ENCODE measurements at places on chromosomes 16 and 17. TPM values are rescaled to one million over a fixed set of nuclear protein-coding genes. Genes with fewer than 3 reads are reported as not detected.

The TP53TG3C gene
- total RNA-seq, result not detected

The FXR2 gene
- total RNA-seq, result 7.8 TPM

DNA sequence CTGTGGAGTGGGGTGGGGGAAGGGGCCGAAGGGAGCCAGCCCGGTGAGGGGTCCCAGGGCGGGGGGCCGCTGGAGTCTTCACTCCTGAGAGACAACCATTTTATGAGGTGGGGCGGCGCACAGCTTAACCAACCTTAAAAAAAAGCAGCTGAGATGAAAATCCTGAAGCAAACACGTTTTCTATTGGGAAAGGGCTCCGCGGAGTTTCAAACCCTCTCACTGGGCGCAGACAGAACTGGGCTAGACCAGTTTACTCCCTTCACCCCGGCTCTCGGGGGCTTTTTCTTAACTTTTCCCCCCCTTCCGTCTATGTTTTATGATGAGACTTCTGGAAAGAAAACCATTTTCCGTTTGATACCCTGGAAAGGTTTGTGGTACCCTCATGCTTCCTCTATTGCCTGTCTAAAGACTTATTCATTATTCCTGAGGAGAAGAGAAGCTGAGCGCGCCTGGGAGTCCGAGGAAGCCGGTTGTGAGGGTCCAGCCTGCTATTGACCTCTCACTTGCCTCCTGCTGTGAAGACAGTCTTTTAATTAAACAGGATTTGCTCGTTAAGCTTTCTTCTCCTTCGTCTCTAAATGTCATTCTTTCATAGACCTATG is 482 bp upstream of the SSH2 start:
- no peak for DNase-seq

DNA sequence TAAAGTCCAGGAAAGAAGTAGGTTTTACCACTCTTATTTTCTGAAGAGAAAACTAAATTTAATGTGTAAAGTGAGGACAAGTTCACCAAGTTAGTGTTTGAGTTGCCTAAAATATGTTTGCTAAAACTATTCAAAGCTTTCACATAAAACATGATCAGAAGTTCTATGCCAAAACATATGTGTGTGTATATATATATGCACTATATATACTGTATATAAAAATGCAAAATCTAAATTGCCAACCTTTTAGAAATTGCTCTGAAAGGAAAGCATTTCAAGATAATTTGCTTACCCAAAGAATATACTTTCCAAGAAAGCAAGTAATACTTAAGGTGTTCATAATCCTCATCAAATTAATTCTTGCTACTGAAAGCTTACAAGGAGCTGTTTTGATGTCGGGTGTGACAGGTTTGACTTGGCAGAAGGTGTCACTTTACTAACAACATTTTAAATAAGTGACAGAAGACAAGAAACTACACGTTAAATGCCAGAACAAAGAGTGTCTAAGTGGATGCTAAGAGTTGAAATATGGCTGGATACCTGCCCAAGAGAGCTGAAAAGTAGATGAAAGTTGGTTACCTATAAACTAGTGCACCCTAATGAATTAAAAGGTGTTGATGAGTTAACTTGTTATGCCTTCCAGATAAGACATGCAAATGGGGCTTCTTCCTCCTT is 32.3 kb upstream of the STH start:
- DNase-seq, result no peak

DNA sequence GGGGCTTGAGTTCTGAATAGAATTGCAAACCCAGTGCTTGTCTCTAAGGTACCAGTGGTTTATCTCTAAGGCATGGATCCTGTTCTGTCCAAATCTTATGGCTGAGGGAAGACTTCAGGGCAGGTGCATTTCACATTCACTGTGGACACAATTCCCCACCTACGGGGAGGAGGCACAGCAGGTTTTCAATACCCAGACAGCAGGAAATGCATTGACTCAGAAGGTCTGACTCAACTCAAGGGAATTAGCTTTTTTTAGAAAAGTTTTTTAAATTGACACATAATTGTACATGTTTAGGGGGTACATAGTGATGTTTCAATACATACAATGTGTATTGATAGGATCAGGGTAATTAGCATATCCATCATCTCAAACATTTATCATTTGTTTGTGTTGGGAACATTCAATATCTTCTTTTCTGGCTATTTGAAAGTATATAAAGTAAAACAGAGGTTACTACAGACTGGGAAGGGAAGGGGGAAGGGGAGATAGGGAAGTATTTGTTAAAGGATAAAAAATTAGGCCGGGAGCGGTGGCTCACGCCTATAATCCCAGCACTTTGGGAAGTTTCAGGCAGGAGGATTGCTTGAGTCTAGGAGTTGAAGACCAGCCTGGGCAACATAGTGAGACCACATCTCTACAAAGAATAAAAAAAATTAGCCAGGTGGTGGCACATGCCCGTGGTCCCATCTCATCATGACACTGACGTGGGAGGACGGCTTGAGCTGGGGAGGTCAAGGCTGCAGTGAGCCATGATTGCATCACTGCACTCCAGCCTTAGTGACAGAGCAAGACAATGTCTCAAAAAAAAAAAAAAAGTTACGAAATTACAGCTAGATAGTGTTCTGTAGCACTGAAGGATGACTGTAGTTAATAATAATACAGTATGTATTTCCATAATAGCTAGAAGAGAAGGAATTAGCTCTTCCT is 54.9 kb downstream of the RGS9 start:
- no peak for DNase-seq

DNA sequence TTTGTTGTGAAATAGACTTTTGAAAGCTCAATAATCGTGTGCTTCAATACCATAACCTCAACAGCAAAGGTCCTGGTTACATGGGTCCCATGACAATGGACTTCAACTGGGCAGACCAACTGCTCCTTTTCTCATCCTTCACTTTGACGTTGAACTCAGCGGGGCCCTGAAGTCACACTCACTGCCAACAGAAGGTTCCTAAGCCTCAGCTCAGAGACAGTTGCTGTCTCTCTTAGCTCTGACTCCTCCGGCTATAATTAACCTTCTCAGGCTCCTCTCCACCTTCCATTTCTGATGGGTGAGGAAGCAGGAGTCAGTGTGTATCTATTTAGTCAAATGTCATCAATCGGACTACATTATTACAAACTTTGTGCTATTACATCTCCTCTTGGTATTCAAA is 23.8 kb downstream of the MPP3 start:
- no peak for DNase-seq

- no peak for DNase-seq
Observed at GRCh38 chr17:51455931-51456330, 195.6 kb downstream of the UTP18 start.

DNA sequence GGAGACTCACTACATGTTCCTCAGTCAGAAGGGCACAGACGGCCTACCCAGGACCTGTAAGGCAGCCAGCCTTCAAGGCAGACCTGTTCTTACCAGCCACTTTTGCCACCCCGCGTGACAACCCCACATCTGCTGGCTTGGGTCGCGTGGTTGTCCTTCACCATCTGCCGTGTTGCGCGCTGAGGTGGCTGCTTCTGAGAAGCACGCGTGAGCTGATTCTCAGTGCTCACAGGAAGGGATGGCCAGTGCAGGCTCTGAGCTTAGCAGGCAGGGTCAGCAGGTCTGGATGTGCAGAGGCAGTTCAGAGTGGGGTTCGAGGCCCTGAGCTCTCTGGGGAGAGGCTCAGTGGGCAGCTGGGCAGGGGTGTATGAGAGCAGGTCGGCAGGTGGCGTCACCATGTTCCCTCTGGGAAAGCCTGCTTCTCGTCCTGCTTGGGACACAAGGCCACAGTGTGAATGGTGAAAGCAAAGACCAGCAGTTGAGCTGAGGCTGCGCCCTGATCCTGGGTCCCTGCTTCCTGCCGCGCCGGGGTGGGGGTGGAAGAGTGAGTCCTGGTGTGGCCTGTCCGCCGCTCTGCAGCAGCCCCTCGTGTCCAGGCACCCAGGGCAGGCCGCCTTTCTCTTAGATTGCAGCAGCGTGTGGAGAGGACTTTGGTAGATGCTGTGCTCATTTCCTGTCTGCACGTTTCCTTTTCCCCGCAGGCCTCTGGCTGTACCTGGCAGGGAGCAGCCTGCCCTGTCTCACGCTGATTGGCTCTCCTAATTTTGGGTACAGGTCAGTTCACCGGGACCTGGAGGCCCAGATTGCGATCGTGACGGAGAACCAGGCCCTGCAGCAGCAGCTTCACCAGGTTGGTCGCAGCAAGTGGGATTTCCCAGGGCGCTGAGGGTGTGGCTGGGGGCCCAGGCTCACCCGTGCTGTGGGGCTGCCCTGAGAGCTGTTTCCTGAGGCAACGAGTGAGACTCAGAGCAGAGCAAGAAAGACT is 36.0 kb downstream of the PGS1 start:
- DNase-seq, result no peak

Data from pancreas (tissue), 10 donors.